ENCODE measurements at places on chromosomes 7 and 10.

DNA sequence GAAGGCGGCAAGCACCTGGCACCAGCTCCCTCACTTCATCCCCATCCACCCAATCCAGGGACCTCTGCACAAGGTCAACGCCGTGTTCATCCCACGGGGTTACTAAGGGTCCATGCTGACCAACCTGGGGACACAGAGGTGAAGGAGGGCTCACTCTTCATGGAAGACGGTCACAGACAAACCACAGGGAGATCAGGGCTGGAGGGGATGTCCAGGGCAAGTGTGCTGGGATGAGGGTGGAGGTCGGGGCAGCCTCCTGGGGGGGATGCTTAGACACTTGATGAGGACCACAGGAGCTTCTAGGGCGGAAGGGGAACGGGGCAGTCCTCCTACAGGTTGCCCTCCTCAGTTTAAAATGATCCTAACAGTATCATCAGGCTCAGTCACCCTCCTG is 46.7 kb downstream of the FAM53B start:
- DNase-seq: no peak

DNA sequence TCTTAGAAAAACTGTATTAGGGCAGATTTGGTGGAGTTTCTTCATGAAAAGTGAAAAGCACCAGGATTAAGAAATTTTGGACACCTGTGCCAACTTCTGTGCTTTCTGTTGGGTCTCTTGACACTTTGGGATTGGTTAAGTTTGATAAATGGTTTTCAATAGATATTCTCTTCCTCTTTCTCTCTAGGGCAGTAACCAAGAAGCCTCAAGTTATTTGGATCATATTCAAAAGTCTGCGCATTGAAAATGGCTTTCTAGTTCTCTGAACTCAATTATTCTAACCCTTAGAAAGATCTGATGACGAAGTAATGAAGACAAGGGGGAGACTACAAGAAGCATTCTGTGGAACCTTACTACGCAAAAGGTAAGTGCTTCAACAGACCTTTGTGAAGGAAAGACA is 144.0 kb upstream of the CCDC6 start:
- DNase-seq: no peak

DNA sequence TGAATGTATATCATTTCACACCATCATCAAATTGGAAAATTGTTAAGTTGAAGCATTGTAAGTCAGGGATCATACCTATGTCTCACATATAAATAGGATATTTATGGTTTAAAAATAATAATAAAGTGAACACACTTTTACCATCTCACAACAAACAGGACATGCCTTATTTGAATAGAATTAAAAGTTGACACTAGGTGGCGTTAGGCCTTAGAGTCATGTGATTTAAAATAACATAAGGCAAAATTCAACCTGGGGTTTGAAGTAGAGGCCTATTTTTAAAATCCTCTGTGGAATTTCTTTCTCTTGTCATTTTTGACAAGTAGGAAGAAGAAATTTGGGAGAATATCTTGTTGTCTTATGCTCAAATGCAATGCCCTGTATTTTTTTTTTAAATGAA is 184.7 kb upstream of the PCDH15 start:
- peak; percentile 29 for DNase-seq

DNA sequence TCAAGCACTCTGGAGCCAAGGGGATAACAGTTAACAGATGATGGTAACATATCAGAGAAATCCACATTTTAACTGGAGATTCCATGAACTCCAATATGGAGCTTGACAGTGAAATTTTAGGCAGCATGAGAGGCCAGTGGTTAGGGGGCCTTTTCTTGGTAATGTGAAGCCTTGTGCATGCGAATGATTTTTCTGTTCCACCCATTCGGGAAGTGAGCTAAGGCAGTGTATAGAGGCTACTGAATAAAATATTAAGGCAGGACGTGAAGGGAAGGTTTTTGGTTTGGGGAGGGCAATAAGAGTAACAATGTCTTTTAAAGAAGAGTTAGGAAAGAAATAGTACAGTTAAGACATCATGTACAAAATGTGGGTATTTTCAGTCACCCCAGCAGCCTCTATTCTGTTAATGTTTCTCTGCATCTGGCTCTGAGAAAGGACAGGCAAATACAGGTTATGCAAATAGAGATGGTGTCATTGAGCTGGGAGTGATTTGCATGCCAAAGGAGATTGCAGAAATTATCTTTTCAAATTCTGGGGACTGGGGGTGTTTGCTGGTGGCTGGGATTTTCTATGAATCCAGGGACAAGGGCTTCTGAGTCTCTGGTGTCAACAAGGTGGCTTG is 6.8 kb upstream of the TAS2R60 start:
- DNase-seq: no peak

- DNase-seq: peak; percentile 61
These were observed 771.2 kb downstream of the NXPH1 start for GRCh38 chr7:9204571-9204970.

GRCh38 chr10:16915300-16915699 is 98.1 kb upstream of the RSU1 start:
- no peak for DNase-seq

- DNase-seq: no peak
These were observed 2.2 kb downstream of the FAM53B start for GRCh38 chr10:124741922-124742412.

DNA sequence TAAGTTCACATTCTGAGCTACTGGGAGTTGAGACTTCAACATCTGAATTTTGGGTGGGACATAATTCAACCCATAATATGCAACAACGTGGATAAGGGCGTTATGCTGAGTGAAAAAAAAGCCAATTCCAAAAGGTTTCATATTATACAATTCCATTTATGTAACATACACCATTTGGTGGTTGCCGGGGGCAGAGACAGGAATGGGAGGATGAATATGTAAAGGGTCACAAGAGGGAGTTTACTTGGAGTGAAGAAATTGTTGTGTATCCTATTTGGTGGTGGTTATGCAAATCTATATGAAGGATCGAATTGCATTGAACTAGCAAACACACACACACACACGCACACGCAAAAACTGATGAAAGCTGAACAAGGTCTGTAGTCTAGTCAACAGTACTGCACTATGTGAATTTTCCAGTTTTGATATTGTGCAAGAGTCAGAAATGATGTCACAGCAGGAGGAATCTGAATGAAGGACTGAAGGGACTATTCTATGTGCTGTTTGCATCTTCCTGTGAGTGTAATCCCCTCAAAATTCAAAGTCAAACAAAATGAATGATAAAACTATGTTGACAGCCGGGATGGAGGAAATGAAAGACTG is 249.2 kb upstream of the HABP2 start:
- DNase-seq: no peak

DNA sequence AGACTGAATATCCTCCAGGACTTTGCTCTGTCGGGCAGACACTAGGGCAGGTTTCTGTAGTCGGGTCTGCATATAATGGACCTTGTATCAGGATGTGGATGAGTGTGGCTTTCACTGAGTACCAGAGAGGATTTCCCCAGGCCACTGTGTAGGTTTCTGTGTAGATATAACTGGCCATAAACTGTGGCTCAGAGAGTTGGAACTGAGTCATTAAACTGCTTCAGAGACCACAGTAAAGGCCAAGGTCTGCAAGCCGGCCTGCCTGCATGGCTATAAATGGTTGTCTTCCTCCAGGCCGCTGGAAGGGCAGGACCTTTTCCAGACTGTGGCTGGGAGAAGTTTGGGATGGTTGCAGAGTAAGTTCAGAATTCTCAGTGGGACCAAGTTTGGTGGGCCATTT is 16.9 kb downstream of the ZNF92 start:
- DNase-seq: peak; percentile 54

DNA sequence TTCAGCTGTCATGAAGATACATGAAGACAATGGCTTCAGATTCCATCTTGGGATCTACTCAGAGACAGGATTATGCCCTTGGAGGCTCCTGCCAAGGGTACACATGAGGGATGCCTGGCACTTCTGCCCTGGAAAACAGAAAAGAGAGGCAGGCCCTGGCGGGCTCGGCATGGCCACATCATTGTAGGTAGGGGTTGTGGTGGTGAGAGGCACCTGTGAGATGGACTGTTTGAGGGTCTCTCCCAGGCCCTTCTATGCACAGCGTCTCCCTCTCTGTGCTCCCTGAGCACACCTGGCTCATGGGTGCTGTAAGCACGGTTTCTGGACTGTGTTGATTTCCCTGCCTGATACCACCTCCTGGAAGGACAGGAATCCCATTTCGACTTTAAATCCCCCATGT is 304.3 kb downstream of the GLRX3 start:
- no peak for DNase-seq

DNA sequence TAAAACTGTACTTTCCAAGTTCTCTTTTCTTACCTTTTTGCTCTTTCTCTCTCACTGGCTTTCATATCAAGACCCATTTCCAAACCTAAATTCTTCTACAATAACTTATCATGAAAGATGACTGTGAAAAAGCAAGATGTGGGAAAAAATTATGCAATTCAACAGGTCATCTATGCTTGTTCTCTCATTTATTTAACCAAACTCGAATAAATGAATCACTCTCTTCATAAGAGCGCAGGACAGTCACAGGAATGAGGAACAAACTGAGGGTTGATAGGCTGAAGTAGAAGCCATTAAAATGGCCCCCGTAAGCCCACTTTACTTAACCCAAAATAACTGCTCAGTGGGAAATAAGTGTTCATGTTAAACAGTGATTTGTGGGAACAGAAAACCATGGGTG is 1289.7 kb upstream of the SORCS1 start:
- DNase-seq: no peak

DNA sequence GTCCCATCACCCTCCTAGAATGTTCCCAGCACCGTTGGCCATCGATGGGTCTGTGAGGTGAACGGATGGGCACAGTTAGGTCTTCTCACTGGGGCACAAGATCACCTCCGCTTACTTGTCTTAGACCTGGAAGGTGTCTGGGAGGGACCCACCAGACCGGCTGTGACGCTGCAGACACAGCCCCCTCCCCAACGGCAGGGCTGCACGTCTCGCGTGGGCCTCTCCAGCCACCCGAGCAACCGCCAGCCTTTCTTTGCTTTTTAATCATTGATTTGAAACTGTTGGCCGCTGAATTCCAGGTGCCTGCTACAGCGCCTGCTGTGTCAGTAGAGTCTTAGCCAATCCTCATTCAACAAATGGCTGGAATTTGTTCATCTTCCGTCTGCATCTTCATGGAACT is 90.4 kb downstream of the DYNC2I1 start:
- no peak for DNase-seq

DNA sequence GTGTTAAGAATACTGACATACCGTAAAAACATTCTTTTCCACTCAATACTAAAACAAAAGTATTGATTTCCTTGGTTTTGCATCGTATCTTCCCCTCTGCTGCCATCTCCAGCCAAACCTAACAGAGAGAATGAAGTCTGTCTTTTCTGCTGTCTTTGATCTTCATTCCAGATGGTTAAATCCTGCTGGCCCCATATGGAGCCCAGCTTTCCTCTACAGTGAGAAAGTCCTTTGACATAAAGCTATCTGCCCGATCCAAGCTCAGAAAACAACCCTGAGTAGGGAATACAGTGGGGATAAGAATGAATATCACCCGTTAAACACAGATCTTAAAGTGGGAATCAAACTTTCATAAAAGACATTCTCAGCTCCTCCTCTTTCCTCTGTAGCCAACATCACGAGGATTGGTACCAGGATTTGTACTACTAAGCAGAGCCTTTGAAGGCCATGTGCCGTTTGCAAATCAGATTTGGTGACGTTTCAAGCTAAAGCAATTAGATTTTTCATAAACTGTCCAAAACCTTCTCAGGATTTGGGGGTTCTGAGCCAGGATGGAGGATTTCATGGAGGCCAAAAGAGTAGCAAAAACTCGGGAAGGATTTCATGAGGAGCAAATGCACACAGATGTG is 30.8 kb upstream of the GPAM start:
- DNase-seq: no peak

DNA sequence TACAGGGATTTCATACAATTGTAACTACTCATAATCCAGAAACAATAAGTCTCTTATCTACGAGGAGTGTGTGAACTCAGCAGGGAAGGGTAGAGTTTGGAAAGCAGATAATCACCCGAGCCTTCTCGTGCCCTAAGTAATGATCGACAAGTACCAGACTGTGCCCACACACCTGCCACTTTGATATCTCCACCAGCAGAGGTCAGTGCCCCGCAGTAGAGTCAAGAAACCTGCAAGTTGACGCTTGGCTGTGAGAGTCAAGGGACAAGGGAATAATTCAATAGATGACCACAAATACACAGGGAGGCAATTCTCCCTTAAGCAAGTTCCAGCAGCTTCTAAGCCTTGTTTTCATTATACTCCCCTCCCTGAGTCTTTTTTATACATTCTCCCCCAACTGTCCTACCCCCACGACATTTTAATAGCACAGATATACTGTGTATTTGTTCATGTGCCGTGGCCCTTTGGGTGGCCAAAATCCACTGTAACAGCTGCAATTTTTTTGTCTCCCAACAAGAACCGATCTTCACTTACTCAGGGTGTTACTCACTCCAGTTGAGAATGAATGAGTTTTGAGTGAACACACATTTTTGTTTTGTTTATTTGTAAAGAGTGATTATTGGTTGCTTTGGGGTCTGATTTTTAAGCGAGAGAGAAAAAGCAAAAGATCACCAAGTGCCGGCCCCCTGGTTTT is 106.9 kb upstream of the RHEB start:
- peak; percentile 35 for DNase-seq

DNA sequence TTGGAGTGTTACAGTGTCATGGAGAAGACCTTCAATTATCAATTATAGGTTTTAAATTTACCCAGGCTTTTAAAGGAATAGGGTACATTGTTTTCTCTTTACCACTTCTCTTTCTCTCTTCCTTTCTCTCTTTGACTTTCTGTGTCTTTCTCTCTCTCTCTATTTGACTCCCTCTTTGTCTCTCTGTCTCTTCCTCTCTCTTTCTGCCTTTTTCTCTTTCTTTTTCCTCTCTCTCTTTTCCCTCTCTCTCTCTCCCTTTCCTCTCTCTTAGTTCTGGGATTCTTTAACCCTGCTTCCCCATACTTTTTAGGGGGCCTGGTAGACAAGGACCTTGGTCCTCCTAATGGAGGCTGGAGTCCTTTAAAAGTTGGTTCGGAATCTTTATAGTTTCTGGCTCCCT is 15.9 kb upstream of the GHITM start:
- DNase-seq: no peak

GRCh38 chr10:80194373-80195045 is 10.8 kb downstream of the ANXA11 start:
- DNase-seq: no peak

GRCh38 chr7:149753375-149754233 is 19.8 kb downstream of the ZNF467 start:
- DNase-seq: peak; percentile 34

- DNase-seq: no peak
These were observed 7.2 kb upstream of the ADAM22 start for GRCh38 chr7:87926581-87927461.

- no peak for DNase-seq
These were observed 46.2 kb downstream of the RGS10 start for GRCh38 chr10:119496273-119496672.

Data from fibroblast of lung (primary cell).